ENCODE measurements at places on chromosomes 11 and 22.
A peak's percentile ranks its signal among the peaks of the same experiment; 100 is the strongest.

DNA sequence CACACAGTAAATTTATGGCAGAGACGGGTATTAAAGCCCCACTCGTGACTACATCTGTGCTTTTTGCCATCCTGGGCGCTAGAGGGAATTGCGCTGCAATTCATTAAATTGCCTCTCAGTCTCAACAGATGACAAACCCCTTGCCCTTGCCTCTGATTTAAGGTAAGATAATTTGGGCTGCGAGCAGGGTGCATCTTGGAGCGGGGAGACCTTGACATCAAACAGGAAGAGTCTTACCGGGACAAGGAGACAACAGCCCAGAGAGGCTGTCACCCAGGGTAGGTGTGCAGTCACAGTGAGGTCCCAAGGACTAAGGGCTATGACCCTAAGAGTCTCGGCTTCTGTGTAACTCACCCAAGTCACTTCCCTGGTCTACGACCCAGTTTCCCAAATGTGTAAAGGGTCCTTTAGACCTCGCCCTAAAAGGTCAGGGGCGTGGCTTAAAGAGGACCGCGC lies 449 bp upstream of the TOM1 start:
- DNase-seq = peak; percentile 65

DNA sequence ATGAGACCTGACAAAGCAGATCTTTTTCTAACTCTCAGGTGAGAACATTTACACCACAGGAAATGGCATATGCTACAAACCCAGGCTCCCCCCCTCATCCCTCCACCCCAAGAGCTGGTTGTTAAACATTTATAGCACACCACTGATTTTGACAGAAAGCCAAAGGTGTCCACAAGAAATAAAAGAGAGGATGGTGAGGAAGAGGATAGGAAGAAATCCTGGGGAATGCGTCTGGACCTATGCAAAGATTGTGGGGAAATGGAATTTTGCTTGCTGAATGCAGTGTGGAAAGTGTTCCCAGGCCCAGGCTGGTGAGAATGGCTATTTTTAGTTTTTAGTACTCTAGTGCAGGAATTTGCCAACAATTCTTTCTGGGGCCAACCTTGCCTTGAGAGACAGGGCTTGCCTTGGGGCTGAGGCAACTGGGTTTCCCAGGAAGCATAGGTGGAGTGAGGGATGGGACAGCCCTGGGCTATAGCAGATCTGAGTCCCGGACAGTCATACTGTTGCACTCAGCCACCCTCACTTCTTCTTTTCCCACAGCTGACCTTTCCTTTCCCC lies 163.9 kb downstream of the ADAMTS15 start:
- DNase-seq = no peak

- no peak for DNase-seq
Observed at GRCh38 chr11:12802418-12803085, 128.3 kb downstream of the TEAD1 start.

GRCh38 chr11:22130462-22131053 lies 62.3 kb upstream of the ANO5 start:
- DNase-seq = peak; percentile 53

DNA sequence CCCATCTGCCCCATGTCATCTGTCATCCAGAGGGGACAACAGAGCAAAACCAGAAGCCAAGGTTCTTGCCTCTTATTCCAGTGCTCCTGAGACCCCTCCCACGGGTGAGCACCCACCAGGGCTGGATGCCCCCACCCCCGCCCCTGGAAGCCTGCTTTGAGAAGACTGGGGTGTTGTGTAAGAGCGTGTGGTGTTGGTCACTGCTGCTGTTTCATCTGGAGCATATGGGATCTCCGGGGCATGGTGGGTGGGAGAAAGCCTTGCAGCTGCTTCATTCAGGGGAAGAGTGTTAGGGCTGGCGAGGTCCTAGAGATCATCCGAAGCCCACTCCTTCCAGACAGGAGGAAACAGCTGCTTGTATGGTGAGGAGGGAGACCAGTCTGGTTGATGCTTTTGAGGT lies 54.1 kb downstream of the CHRDL2 start:
- DNase-seq = no peak

GRCh38 chr11:40280159-40281051 lies 1179.0 kb downstream of the LRRC4C start:
- DNase-seq = no peak

DNA sequence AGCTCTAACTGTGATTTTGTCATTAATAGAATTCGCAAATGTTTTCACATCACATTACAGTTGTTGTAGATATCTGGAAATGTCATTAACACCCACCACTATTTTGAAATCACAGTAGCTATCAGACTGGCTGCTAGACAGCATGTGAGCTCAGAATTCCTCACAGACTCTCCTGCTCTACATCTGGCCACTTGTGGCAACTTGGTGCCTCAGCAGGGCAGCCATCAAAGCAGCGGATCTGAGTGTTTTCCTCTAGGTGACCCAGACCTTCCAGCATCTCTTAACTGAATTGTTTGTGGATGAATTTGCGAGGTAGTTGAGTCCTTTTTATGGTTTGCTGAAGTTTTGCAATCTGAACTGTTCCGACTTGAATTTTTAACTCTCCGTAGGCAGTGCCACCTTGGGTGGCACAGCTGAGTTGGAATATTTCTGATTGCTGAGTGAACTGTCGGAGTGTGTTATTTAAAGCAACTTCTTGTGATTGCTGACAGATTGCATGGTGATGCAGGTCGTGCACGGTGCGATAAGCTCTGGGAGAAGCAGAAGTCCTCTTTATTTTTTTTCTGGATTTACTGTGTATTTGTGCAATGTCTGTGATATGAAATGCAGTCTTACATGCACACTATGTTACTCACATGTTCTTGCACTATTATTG lies 114.0 kb upstream of the PLET1 start:
- no peak for DNase-seq

- no peak for DNase-seq
Observed at GRCh38 chr22:24329453-24329852, 58.8 kb downstream of the SPECC1L start.

DNA sequence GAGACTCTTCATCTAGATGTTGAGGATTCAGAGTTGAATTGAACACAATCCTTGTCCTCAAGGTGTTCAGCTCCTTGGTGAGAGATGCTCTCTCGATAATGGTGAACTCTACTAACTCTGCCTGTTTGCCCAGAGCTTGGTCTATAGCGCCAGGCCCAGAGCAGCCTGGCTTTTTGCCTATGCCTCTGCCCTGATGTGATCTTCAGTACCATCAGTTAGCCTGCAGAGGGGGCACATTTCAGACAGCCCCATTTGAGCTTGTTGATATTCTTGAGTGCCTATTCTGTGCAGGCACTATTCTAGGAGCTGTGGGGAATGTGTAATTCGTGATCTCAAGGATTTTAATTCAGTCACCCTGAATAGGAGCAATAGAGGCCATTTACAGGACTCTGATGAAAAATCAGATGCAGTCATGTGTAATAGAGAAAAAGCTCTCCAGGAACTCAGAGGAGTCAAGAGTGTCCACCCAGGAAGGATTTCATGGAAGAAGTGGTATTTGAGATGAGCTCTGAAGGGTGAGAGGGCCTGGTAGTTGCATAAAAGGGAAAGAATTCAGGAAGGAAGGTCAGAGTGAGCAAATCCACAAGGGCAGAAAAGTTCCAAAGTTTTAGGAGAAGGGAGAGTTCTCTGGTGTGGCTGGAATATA lies 19.3 kb downstream of the GTPBP1 start:
- DNase-seq = peak; percentile 83

DNA sequence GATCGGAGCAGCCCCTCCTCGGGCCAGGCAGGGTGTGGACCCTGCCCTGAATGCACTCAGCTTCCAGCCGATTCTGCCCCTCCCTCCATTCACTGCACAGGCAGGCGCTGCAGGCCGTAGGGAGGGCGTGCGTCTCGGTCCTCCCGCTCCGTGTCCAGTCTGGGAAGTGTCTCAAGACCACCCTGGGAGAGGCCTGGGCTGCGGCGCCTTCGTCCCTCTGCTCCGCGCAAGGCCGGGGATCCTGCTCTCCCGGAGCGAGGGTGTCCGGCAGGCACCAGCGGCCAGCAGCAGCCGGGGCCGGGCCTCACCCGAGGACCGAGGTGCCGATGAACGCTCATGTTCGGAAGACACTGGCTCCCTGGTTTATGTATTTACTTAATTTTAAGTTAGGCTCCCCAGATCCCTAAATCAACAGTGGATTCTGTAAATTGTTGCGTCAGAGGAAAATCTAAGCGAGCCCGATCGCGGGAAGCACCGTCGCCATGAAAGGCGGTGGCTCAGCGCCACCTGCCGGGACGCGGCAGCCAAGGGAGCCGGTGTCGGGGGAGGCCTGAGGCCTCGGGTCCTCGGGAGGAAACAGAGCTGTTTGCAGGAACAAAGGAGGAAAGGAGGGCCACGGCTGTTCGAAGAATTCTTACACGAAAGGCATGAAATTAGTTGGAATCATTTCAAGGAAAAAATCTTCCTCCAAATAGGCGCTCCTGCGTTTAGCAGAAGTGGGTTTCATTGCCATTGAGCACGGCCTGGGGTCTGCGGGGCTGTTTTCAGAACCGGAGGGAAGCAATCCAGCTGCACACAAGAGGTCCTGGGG lies 195.3 kb downstream of the BRD1 start:
- DNase-seq = peak; percentile 75

DNA sequence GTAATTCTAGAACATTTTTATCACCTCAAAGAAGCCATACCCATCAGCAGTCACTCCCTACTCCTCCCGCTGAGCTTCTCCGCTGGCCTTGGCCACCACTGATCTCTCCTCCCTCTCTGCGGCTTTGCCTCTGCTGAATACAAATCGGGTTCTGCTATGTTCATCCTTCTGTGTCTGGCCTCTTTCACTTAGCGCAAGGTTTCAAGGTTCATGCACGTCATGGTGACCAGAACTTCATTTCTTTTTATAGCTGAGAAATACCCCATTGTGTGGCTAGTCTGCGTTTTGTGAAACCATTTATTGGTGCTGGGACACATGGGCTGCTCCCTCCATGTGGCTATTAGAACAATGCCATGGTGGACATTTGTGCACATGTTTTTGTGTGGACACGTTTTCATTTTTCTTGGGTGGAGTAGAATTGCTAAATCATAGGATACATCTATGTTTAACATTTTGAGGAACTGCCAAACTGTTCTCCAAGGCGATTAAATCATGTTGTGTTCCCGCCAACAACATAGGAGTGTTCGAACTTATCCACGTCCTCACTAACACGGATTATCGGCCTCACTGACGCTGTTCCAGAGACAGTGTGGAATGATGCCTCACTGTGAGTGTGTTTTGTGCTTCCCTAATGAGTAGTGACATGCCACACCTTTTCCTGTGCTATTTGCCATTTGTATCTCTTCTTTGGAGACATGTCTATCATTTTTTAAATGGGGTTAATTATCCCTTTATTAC lies 24.2 kb upstream of the KRTAP5-6 start:
- DNase-seq = no peak

- DNase-seq = no peak
Observed at GRCh38 chr11:114713756-114714155, 35.4 kb downstream of the NXPE2 start.

DNA sequence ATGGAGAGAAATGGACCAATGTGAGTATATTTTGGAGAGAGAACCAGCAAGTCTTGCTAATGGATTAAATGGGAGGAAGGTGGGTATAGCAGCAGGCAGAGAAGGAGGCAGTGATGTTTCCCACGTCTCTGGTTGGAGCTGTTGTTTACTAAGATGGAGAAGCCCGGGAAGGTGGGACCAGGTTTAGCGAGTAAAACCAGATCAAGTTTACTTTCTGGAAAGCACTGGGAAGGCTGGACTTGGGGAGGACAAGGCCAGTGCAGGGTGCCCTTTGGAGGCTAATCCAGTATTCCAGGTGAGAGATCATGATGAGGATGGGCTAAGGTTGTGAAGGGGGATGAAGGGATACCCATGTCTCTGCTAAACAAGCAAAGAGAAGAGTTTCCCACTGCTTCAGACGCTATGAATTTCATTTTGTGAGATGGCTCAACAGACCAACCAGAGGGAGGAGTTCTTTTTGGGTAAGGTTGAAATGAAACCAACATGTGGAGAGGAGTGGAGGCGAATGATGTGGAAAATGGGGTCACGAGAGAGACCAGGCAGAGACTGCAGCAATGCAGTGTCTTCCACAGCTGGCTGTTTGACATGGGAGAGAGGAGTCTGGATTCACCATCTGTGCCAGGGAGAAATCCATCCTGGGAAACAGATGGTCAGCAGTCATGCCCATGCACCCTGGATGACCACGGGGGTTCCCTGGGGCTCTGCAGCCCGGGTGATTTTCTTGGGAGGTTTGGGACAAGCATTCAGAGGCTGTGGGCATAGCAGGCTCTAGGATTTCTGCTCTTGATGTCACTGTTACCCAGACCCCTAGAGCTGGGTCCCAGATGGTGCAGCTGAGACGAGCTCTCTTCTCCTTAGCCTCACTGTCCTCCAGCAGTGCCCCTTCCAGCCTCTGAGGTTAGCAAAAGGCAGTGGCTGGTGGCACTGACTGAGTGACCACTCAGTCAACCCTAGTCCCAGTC lies 24.9 kb downstream of the COMMD9 start:
- no peak for DNase-seq

DNA sequence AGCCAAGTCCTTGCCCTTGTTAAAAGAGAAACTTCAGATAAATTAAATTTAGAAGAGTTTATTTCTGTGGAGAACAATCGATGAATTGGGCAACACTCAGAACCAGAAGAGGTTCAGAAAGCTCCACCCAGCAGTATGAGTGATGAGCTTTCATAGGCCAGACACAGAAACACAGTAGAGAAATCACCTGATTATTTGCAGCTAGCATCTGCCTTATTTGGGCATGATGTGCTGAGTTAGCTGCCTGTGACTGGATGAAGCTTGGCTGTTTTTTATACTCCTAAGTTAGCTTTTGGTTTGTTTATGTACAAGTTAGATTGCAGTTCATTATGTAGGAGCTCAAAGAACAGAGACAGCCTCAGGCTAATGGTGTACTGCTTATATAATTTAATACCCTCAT lies 269.5 kb upstream of the SESN3 start:
- DNase-seq = no peak

GRCh38 chr11:5171856-5172255 lies 17.3 kb upstream of the OR52A1 start:
- DNase-seq = no peak

- DNase-seq = peak; percentile 47
Observed at GRCh38 chr11:88363648-88364065, 26.1 kb upstream of the CTSC start.

GRCh38 chr11:123892031-123892430 lies 6.6 kb upstream of the TMEM225 start:
- DNase-seq = no peak

- no peak for DNase-seq
Observed at GRCh38 chr22:49973018-49973961, 12.7 kb downstream of the PIM3 start.

DNA sequence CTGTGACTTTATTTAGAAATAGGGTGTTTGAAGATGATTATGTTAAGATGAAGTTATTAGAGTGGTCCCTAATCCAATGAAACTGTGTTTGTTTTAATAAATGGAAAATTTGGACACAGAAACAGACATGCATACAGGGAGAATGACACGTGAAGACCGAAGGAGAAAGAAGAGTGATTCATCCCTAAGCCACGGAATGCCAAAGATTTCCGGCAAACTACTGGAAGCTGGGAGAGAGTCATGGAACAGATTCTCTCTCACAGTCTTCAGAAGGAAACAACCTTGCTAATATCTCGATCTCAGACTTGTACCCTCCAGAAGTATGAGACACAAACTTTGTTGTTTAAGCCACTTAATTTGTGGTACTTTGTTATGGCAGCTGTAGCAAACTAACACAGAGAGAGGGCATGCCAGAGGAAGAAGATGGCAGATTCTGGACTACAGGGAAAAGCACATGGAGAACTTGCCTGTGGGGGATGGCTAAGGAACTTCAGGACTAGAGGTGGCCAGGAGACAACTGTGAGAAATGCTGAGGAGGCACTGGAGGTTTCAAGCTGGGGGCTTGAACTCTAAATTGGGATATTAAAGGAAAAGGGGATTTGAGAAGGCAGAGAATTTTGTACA lies 733.5 kb upstream of the CCDC90B start:
- DNase-seq = no peak

GRCh38 chr11:123590296-123590912 lies 64.0 kb downstream of the SCN3B start:
- no peak for DNase-seq

All from hematopoietic multipotent progenitor cell treated with erythropoietin and hydrocortisone succinate and interleukin-3 and kit ligand, for 4 days (in vitro differentiated cells).